Activated CD4-positive, alpha-beta T cell treated with anti-CD3 and anti-CD28 coated beads, Interleukin-2, amount 50 U/mL, for 4 hours (primary cell): ENCODE measurements at places on chromosomes 16 and 17.

DNA sequence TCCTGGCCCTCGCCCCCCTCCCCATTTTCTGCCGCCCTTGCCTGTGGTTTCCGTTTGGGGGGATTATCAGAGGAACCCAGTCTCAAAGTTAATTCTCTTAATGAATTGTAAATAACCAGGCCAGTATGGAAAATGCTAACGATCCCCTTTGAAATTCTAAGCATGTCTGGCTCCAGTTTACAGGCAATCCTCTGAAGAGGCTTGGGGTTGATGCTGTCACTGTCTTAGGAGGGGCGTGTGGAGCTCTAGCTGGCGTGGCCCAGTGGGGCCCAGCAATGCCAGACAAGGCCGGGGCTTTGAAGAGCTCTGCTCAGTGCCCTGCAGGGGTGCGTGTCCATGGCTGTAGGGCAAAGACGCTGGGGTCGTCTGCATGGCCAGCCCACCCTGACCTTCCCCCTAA, 164.6 kb downstream of the CYLD start:
- DNase-seq = no peak

DNA sequence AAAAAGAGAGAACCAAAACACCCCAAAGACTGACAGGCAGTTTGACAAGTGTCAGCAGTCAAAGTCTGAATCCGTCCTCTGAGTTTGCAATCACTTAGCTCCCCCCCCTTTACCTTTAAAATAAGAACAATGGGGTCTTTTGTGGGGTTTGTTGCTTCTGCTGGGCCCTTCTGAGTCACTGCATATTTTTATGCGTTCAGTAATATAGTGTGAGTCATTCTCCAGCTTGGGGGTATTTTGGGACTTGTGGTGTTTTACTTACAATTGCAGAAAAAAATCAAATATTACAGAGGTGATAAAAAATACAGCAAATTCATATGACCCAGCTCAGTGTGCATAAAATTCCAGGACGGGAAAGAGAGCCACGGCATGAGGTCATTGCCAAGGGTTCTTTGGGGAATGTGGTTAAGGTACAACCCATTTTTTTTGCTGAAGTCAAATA, 120.1 kb downstream of the CYLD start:
- no peak for DNase-seq

GRCh38 chr17:8847891-8848290, 19.6 kb downstream of the PIK3R6 start:
- DNase-seq = no peak

- no peak for DNase-seq
Observed at GRCh38 chr16:73101568-73101967, 53.6 kb upstream of the ZFHX3 start.

- no peak for DNase-seq
Observed at GRCh38 chr16:78562650-78563049, 463.2 kb downstream of the WWOX start.

DNA sequence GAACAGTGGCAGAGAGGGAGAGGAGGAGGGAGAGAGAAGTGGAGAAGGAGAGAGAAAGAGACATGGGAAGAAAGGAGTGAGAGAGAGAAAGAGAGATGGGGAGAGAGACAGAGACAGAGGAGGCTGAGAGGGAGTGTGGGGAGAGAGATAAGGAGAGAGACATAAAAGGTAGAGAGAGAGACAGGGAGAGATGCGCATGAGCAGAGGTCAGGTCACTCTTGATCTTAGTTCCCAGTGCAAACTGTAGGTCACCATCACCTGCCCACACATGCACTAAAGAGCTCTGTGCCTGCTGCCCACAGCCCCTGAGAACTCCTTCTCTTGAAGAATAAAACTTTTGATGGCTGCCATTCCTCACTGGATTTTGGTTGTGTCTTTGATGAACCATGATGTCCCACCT, 14.9 kb downstream of the KRT33A start:
- DNase-seq = no peak

- no peak for DNase-seq
Observed at GRCh38 chr16:873243-873661, 72.7 kb upstream of the GNG13 start.

- peak; percentile 24 for DNase-seq
Observed at GRCh38 chr16:1054660-1055556, 17.6 kb upstream of the SSTR5 start.

GRCh38 chr17:17073030-17073564, 30.8 kb downstream of the MPRIP start:
- DNase-seq = no peak

DNA sequence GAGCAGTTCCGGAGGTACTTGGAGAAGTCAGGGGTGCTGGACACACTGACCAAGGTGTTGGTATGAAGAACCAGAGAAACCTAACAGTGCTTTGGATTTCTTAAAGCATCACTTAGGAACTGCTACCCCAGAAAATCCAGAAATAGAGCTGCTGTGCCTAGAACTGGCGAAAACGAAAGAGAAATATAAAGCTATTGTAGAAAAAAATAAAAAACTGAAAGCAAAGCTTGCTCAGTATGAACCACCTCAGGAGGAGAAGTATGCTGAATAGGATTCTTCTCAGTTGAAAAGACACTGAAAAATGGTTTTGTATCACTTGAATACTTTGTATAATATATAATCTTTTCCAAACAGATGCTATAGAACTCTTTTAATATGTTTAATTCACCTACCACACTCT, 106.3 kb upstream of the PMFBP1 start:
- no peak for DNase-seq

DNA sequence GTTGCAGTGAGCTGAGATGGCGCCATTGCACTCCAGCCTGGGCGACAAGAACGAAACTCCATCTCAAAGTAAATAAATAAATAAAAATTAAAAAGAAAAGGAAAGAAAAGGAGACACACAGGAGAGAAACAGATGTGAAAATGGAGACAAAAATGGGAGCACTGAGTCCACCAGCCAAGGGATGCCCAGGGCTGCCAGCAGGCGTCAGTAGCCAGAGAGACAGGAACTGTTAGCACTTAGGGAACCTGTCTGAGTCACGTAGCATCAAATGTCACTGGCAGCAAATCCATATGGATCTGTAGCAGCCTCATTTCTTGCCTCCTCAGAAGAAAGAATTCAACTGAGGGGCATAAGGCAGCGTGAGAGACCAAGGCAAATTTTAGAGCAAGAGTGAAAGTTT, 79.7 kb downstream of the CYLD start:
- DNase-seq = no peak

DNA sequence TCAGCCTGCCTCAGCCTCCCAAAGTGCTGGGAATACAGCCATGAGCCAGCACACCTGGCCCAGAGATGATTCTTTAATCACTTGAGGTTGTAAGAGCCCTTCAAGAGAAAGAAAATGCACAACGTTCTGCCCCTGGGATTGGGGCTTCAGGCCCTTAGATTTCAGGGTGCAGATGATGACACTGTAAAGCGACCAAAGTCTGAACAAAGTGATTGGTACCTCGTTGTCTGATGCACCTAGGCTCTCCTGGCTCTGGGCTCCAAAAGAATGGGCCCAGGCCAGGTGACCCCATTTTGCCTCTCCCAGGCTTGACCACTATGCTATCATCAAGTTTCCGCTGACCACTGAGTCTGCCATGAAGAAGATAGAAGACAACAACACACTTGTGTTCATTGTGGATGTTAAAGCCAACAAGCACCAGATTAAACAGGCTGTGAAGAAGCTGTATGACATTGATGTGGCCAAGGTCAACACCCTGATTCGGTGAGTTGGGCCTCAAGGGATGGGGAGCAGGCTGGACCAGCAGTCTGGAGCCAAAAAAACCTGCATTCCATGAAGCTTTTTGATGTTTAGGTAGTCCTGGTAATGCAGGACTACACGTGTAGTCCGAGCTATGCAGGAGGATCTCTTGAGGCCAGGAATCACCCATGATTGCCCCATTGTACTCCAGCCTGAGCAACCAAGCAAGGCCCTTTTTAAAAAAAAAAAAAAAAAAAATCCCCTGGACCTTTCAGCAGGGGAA, 2.8 kb downstream of the RPL23A start:
- DNase-seq = no peak

- DNase-seq = peak; percentile 46
Observed at GRCh38 chr17:40122999-40123810, 1.4 kb downstream of the MSL1 start.

DNA sequence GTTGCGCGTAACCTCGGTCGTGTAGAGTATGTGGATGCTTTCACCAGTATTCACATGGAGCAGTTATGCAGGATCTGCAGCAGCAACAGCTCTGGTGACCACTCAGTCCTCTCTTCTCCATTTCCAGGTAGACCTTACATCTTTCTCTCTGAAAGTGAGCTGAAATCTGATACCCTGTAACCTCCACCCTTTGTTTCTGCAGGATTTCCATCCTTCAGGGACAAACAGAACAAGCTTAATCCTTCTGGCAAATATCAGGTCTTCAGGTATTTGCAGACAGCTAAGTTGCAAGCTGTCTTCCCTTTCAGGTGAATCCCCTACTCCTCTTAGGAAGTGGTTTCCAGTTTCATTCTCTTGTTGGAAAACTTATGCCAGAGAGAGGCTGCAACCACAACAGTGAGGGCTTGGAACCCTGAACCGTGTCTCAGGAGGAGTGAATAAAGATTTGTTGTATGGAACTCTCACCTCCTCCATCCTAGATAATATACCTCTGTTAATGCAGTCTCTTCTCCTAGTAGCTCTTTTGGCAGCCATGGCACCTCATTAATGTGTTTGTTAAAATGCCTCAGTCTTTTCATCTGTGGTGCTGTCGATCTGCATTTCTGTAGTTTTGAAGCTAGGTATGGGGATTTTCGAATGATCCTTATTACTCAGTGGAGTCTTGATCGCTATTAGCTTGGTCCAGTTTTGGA, 172.5 kb downstream of the PRKCA start:
- DNase-seq = no peak

GRCh38 chr17:56902348-56902747, 11.5 kb downstream of the TRIM25 start:
- no peak for DNase-seq

DNA sequence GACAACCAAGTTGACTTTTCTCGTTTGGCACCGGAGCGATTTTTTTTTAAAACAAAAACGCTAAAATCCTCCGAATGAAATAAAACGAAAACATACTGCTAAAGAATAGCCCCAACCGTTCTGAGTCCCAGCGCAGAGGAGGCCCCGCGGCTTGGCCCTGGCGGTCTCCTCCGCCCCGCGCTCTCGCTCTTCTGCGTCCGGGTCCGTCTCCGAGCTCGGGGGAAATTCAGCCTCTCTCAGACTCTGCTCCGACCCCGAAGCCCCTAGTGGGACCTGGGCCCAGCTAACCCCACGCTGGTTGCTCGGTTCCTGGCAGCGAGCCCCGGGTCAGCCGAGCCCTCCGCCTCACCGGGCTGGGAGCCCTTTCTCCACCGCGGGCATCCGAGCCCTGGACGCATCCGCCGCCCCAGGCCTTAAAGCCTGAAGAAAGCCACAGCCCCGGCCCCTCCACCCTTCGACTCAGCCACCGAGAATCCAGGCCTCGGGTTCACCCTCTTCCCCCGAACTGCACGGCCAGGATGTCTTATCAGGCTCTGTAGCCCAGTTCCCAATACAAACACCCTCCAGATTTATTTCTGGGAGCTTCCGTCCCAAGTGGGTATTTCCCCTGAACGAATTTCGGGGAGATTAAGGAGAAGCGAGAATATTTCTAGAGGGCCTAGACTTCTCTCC, 1.2 kb downstream of the TBX2 start:
- DNase-seq = no peak

- no peak for DNase-seq
Observed at GRCh38 chr17:4059656-4060055, 83.2 kb downstream of the ZZEF1 start.

DNA sequence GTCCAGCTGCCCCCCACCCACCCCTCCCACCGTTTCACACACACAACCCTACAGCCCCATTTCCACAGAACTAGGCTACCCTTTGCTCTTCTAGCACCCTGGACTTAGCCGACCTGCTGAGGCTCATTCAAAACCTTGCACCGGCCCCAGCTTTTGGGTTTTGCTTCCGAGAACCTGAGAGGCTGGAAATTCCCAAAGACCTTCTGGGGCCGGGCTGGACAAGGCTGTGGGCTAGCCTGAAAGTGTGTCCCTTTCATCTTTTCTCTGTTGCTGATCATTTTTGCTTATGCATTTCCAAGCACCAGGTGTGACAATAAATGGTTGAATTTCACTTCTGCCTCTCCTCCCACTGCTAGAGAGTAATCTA, 139.0 kb downstream of the DNAH9 start:
- no peak for DNase-seq

DNA sequence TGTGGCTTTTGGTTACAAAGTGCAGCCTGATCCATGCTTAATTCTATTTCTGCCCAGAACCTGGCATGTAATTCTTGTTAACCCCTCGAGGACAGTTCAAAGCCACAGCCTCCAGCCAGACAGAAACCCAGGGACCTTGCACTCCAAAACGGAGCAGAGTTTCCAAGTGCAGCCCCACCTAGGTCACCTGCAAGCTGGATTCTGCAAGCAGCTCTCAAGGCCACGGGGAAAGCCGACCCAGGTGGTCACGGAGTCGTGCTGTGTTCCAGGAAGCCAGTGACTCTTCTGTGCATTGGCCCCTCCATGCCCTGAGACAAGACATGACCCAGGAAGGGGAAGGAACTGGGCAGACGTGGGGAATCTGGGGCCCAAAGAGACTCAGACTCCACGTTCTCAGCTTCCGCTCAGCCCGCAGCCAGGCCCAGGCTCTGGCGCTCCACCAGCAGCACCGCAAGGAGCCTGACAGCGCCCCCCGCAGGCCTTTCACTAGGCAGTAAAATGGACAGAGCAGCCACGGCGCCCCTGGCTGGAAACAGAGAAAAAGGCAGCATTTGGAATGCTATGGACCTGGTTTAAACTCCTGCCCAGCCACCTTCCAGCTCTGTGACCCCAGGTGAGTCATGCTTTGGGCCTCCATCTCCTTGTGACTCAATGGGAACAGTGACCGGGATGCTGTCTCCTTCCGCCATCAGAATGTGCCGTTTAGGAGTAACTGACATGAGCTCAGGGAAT, 27.3 kb upstream of the GSG1L start:
- no peak for DNase-seq

DNA sequence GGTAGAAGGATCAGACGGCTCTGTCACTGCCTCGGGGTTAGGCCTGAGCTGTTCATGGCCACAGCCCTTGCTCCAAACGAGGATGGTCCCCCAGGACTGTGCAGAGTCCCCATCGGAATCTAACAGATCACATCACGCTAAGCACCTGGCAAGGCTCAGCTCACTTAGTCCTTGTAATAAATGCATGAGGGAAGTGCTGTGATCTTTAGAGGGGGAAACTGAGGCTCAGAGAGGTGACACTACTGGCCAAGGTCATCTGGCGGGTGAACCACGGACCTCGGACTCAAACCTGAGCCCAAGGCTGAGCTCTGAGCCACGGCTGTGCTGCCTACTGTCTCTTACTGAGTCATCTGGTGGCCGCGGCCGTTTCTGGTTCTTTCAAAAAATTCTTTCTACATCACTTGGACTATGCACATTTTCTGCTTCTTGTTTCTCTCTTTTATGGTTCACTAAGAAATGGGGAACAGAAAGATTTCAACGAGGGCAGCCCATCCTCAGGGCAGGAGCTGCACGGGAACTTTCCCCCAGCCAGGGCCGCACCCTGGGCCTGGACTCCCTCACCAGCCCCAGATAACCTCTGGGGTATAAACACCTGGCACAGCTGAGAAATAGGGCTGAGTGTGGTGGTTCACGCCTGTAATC, 55.6 kb downstream of the COTL1 start:
- DNase-seq = no peak
